CD4-positive, alpha-beta T cell treated with Interleukin-6 at 100 ng/mL for 8 hours (primary cell): ENCODE measurements at places on chromosomes 2 and 18.

DNA sequence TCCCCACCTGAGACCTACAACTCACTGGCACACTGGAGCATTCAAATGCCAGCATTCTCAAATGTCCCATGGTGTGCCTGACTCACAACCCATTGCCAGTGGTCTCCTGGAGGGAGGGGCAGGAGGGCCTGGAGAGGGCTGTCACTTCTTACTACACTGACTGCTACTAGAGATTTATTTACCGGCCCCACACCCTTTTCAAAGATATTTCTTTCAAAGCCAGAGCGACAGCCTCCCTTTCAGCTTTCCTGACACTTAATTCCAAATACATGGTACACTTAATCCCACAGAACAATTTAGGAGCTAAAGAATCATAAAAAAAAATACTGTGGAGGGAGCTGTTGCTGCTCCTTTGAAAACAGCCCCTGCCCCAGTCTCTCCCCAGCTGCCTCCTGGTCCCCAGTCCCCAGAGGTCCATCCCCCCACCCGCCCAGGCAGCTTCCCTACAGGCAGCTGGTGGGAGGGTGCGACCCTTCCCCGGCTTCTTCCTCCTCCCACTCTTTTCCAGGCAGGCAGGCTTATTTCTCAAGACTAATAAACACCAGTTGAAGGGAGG is 129.1 kb upstream of the SMAD2 start:
- no peak for DNase-seq

DNA sequence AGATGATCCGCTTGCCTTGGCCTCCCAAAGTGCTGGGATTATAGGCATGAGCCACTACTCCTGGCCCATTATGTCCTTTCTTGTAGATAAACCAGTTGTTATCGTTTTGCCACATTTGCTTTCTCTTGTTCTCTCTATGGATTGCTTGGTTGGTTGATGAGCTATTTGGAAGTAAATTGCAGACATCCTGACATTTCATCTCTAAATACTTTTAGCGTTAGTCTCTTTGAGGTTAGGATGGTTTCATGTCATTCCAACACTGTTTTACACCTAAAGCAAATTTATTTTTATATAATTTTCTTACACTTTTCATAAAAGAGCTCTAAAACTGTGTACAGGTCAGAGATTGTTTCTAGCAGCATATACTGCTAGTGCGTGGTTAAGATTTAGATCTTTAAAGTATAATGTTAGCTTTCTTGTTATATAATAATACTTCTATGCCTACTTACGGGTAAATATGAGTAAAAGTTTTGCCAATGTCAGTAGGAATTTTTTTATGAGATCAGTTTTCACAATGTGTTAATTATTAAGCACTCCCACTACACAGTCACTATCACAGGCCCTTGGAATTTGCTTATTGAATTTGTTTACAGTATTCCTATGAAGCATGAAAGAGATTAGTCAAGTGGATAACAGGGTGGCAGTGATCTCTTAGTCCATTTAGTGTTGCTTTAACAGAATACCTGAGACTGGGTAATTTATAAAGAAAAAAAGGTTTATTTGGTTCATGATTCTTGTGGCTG is 10.3 kb downstream of the POLI start:
- DNase-seq = no peak

- DNase-seq = peak; percentile 9
These were observed 87.6 kb downstream of the ALPK2 start for GRCh38 chr18:58541146-58541788.

- no peak for DNase-seq
These were observed 20.4 kb downstream of the SERPINB7 start for GRCh38 chr18:63795606-63796005.

GRCh38 chr2:121489911-121490583 is 40.6 kb upstream of the RNU4ATAC start:
- no peak for DNase-seq

DNA sequence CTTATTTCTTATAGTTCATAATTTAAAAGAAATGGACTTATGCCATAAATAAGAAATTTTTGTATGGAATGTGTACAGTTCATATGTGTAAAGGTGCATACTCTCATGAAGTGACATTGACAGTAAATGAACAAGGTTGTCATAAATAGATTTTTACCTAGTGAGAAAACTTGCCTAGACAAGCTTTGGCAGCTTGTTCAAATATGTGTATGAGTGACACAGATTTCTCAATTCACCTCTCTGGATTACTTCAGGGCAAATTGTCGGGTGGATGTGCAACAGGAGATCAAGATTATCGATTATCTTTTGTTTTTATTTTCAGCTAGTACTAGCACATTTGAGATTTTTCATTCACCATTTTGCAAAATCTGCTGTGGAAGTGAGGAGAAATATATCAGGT is 758.1 kb upstream of the ACVR2A start:
- no peak for DNase-seq

GRCh38 chr2:156396126-156396525 is 40.1 kb upstream of the GPD2 start:
- no peak for DNase-seq

- DNase-seq = no peak
These were observed 81.3 kb downstream of the LIMS1 start for GRCh38 chr2:108615480-108616090.

- no peak for DNase-seq
These were observed 832 bp upstream of the COPS7B start for GRCh38 chr2:231785413-231785812.

GRCh38 chr2:209495855-209496585 is 72.2 kb downstream of the MAP2 start:
- no peak for DNase-seq

GRCh38 chr2:191405546-191405945 is 160.3 kb downstream of the MYO1B start:
- no peak for DNase-seq

DNA sequence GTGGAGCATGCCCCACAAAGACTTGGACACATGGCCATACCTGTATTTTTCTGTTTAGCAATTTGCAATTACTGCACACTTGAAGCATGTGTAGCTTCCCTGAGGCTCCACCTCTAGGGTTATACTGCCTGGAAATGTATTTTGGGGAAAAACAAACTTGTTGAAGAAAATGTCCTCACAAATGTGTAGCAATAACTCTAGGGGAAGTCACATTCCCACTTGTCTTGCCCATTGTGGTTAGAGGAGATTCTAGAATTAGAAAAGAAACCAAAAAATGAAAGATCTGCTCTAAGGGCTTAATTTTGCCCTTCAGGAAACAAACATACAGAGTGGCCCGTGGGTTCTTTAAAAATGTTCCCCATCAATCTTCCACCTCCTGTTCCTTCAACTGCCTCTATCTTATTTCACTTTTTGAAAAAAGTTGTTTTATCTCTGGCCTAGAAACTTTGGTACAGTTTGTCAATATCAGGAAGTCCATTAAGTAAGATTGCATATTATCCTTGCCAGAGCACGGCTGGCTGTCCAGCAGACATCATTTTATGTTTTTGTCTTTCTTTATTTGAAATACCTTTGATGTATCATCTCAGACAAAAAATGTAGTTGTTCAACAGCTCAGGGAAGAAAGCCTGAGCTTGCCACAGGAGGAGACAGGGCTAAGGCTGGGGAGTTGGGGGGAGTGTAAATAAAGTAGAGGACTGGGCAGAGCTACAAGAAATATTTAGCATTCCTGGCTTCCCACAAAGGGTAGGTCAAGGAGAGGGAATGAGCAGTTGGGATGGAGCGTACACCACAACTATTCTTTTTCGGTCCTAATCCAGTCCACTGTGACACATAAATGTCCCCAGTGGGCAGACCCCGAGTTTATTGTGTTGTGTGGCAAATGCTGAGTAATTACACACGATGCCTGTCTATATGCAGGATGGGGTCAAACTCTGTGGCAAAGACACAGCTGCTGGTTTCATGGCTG is 96.8 kb upstream of the CDC42EP3 start:
- DNase-seq = no peak

DNA sequence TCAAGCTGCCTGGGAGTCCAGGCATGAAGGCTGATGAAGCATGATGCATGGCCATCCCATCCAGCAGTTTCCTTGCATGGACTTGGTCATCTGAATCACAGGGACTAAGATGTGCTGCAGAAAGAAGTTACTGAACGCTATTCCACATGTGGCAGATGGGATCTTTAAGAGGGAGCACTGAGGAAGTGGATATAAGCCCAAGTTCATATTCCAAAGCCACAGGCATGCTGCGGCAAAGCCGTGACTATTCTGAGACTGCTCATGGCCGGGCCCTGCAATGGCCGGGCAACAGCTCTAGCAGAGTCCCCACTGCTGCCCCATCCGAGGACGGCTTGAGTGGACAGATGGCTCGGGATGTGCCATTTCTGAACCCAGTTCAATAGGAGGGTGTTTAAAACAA is 61.5 kb downstream of the STPG4 start:
- no peak for DNase-seq
